ENCODE measurements at places on chromosomes 1 and 21. TPM values are rescaled to one million over a fixed set of nuclear protein-coding genes. Genes with fewer than 3 reads are reported as not detected.
A peak's percentile ranks its signal among the peaks of the same experiment; 100 is the strongest.

- no peak for DNase-seq
Measured at GRCh38 chr1:232439011-232439410, 190.9 kb downstream of the SIPA1L2 start.

DNA sequence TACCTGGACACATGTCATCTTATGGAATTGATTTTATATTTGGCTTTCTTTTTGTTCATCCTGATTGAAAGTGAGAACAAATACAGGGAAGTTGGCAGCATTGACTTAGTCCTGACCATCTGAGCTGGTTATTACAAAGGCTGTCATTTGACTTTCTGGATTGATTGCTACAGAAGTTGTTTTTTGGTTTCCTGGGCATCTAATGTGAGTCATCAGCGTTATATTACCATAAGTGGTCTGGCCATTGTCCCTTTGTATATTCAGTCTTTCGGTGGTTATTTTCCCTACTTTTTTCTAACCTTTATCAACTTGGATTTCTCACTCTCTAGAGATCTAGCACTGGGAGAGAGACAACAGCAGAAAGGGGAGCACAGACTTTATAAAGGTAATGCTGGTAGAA is 1646.5 kb downstream of the MRPL39 start:
- DNase-seq, result no peak

DNA sequence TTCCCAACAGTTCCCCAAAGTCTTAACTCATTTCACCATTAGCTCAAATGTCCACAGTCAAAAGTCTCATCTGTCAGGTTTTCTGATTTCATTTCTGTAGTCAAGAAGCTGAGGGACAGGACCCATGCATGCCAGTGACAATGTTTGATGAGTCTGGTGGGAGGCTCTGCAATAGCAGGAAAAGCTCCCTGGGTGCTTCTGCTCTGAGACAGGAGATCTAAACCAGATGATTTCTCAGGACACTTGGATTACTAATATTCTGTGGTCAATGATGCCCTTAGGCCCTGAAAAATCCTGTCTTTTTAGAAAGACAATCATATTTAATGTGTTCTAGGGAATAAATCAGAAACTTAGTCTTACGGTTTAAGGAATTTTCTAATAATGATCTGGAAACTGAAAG is 56.4 kb downstream of the PCBP3 start:
- DNase-seq, result no peak

DNA sequence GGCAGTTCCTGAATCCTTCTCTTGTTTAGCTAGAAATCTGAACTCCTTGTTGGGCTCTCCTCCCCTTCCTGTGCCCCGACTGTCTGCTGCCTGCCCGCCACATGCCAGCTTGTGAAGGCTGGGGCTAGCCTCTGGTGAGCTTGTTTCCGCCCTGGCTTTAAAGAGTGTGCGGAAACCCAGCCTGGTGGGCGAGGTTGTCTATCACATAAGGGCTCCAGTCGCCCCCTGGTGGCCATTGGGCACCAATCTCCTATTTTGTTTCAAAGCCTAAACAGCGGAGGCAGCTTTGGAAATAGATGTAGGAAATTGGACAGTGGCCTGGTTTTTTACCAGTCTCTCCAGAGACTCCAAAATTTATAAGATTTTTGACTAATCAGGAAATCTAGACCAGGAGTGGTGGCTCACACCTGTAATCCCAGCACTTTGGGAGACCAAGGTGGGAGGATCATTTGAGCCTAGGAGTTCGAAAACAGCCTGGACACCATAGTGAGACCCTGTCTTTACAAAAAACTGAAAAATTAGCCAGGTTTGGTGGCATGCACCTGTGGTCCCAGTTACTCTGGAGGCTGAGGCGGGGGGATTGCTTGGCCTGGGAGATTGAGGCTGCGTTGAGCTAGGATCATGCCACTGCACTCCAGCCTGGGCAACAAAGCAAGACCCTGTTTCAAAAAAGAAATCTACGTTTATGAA is 9.8 kb downstream of the ATP8B2 start:
- DNase-seq, result peak; percentile 69

DNA sequence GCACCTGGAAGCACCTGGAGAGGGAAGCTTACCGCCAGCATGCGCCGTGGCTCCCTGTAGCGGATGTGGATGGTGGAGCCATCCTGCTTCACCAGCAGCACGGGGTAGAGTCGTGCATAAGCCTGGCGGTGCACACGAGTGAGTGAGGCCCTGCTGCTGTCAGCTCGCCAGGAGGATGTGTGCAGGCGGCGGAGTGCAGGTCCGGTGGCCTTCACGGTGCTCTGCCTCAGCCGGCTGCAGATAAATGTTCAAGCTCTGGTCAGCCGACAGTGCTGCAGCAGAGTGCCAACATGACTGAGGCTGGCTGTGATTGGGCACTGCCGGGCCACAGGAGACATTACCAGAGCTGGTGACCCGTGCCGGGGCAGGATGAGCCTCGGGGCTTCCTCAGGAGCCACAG is 1.5 kb downstream of the MRPL55 start:
- DNase-seq, result no peak

DNA sequence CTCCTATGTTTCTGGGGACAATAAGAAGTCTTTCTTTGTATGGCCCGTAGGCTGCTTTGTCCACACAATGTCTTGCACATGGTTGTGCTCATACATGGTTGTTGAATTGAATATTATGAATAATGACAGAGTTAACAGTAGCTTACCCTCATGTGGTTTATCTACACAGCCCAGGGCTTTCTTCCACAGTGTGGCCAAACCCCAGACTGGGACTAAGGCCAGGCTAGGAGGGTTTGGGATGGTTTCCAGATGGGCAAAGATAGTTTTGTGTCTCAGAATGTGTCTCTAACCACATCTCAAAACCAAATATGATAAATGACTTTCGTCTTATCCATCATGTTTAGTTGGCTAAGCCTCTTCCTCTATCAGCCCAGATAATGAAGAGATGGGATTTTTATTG is 65.2 kb downstream of the CACNA1E start:
- no peak for DNase-seq

The MSH4 gene
- 0.39 TPM for total RNA-seq

The ATAD3B gene
- total RNA-seq, result 16.7 TPM

The ATP5PF gene
- 79.6 TPM for total RNA-seq
